Esophagus muscularis mucosa (tissue), 4 donors: ENCODE measurements at places on chromosomes 7 and 10. TPM values are rescaled to one million over a fixed set of nuclear protein-coding genes. Genes with fewer than 3 reads are reported as not detected.

- peak overlapping the region; percentile 82 for H3K27ac ChIP-seq
- H3K4me1 ChIP-seq, result peaks cover 13% of the 10 kb centered on the region
- H3K27me3 ChIP-seq, result no peaks in the 10 kb centered on the region
- H3K4me3 ChIP-seq, result no peak overlapping the region
Observed at GRCh38 chr10:77392236-77392721, 245.3 kb downstream of the KCNMA1 start.

DNA sequence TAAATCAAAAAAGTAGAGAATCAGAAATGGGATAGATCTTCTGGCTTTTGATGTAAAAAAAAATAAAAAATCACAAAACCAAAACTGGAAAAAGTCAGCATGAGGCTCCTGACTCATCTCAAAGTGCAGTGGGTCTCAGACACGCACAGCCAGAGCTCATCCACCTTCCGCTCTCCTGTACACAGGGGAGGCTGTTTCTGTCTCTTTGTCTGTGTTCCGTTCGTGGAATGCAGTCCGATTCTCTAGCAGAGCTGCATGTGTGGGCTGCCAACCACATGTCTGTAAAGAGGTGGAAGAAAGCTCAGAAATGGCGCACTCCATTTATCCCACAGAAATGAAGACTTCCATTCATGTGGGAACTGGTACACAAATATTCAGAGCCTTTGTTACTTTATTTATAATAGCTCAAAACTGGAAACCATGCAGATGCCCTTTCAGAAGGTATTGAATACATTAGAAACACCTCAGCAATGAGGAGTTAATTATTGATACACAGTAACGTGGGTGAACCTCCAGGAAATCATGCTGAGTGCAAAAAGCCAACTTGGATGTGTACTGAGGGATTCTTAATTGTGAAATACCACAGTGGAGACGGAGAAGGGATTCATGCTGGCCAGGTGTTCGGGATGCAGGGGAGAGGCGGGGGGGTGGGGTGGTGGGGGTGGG, 123.3 kb downstream of the TRRAP start:
- H3K4me3 ChIP-seq, result no peak overlapping the region
- peaks cover 47% of the 10 kb centered on the region for H3K36me3 ChIP-seq
- H3K27ac ChIP-seq, result no peak overlapping the region
- no peaks in the 10 kb centered on the region for H3K4me1 ChIP-seq
- no peak for DNase-seq

DNA sequence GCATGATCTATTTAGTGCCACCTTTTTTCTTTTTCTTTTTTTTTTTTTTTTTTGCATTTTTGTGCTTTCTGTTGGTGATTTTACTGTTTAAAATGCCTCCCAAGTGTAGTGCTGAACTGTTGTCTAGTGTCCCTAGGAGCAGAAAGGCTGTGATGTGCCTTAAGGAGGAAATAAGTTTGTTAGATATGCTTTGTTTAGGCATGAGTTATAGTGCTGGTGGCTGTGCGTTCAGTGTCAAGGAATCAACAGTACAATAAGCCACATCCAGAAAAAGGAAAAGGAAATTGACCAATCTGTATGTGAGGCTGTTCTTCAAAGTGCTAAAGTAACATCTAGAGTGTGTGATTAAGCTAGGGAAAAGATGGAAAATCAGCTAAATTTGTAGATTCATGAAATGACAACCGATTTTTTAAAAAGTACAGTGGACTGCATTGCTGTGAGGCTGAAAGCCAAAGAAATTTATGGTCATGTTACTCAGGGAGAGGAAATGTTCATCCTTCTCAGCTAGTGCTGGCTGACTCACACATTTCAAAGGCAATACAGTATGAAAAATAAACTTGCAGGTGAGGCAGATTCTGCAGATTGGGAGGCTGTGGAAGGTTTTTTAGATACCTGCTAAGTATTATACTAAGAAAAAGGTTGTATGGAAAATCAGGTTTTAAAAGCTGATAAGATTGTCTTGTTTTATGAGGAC, 122.7 kb upstream of the ADCY1 start:
- DNase-seq, result no peak
- H3K27ac ChIP-seq, result no peak overlapping the region
- no peaks in the 10 kb centered on the region for H3K4me1 ChIP-seq
- H3K4me3 ChIP-seq, result no peak overlapping the region

- H3K27ac ChIP-seq, result no peak overlapping the region
- no peaks in the 10 kb centered on the region for H3K36me3 ChIP-seq
- no peak for DNase-seq
- H3K4me3 ChIP-seq, result no peak overlapping the region
- H3K27me3 ChIP-seq, result no peaks in the 10 kb centered on the region
Observed at GRCh38 chr10:35470925-35471315, 134.2 kb upstream of the GJD4 start.

DNA sequence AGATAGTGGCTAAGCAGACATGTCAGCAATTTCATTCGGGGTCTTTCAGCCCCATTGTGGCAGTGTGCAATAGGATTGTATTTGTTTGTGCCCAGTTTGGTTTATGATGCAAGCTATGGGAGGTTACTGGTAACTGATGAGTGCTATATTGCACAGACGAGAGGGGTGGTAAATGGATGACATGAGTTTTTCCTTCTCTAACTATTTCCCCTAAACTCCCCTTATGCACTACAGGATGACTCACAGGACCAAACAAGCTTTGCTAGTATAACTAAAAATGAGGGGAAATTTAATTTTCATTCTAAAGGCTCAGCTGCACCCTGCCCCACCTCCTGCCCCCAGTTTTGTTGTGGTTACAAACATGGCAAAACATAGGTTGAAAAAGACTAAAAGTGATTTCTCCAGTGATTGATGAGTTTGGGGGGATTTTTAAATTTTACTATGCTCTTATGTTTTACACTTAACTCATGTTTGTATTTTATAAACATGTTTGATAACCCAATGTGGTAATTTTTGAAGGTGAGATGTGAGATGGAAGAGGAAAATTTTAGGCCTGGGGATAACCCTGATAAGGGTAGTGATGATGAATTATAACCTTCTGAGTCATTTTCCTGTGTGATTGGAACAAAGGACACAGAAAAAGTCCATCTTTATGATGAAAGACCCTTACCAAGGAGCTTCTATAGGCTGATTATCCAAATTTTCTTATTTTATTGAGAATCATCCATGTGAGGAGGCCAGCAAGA, 60.8 kb upstream of the NAMPT start:
- DNase-seq, result no peak
- H3K4me1 ChIP-seq, result no peaks in the 10 kb centered on the region
- H3K27me3 ChIP-seq, result no peaks in the 10 kb centered on the region
- no peak overlapping the region for H3K4me3 ChIP-seq

DNA sequence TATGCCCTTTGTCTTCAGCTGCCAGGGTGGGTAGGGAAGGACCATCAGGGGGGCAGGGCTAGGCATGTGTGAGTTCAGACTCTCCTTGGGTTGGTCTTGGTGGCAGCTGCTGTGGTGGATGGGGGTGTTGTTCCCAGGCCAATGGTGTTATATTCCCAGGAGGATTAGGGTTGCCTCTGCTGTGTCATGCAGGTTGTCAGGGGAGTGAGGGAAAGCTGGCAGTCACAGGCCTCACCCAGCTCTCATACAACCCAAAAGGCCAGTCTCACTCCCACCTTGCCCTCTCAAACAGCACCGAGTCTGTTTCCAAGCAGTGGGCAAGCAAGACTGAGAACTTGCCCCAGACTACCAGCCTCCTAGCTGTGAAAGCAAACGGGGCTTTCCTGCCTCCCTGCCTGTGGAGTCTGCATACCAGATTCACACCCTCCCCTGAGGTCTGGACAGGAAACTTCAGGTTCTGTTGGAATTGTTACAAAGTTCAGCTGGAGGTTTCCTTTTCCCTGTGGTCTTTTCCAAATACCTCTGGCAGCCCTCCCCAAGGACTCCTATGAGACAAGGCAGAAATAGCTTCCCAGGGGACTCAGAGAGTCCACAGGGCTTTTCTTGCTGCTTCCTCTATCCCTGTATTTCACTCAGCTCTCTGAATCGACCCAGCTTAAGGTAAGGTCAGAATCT, 1.4 kb downstream of the HYAL4 start:
- DNase-seq, result no peak
- H3K27me3 ChIP-seq, result no peaks in the 10 kb centered on the region
- H3K36me3 ChIP-seq, result no peaks in the 10 kb centered on the region
- H3K4me1 ChIP-seq, result no peaks in the 10 kb centered on the region

DNA sequence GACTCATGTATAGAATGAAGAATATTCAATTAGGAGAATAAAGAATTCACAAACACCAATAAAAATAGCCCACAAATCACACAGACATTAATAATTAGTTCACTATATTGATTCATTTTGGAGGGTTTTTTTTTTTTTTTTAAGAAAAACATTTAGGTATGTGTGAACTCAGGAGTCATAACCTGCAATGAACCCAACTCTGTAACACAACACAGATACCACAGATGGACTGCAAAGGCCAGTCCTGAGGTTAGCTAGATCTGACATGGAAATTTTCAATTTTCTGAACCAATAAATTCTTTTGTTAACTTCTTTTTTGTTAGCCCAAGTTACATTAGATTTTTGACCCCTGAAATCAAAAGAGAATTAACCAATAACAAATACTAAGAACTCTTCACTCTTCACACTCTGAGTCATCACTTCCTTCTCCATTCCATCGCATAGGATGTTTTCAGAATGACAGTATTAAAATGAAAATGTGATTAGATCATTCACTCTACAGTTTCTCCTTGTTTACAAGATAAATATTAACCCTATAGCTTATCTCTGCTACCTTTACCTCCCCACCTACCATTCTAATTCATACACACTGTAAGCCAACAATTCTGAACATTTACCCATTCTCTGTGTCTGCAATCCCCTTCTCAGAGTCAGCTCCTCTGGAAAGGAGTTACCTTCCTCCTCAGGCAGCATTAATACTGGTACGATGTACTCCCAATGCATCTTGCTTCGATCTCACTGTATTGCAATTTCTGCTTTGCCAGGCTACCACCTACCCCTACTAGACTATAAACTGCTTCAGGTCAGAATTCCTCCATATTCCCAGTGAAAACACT, 141.5 kb downstream of the LRRN3 start:
- DNase-seq, result no peak
- H3K4me1 ChIP-seq, result no peaks in the 10 kb centered on the region
- no peaks in the 10 kb centered on the region for H3K27me3 ChIP-seq
- H3K36me3 ChIP-seq, result no peaks in the 10 kb centered on the region
- no peak overlapping the region for H3K4me3 ChIP-seq
- H3K27ac ChIP-seq, result no peak overlapping the region

DNA sequence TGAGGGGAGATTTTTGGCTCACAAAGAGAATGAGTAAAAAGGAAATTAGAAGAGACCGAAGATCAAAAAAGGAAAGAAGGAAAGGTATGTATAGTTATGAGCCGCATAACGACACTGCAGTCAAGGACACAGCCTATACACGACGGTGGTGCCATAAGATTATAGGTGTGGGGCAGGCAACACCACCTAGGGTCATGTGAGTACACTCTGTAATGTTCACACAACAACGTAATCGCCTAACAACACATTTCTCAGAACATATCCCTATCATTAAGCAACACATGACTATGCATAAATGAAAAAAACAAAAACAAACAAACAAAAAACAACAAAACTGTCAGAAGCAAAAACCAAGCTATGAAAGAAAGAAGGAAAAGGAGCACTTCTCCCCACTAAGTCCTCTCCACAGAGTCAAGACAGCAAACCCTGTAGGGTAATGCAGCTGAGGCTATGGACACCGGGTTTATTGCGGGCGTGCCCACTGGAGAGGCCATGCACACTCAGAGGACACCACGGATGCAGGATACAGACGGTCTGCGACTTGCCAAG, 45.1 kb downstream of the PIP4K2A start:
- DNase-seq, result no peak
- H3K27ac ChIP-seq, result no peak overlapping the region

DNA sequence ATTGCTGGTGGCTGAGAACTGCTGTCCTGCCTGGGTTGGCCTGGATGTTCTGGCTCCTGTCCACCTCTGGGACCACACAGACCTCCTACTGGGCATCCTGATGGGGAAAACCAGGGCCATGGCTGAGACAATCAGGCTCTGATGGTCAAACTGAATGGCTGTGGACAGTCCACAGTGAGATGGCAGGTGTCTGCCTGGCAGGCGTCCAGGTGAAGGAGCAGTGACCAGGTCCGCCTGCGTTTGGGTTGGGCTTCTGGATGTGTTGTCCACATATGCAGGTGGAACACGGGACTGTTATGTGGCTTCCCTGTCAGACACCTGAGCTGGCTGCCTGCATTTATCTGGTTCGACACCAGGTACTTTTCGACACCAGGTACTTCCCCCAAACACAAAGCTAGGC, 241.7 kb downstream of the BUB3 start:
- no peaks in the 10 kb centered on the region for H3K4me1 ChIP-seq
- H3K36me3 ChIP-seq, result no peaks in the 10 kb centered on the region
- no peak overlapping the region for H3K27ac ChIP-seq
- DNase-seq, result no peak
- no peaks in the 10 kb centered on the region for H3K27me3 ChIP-seq

DNA sequence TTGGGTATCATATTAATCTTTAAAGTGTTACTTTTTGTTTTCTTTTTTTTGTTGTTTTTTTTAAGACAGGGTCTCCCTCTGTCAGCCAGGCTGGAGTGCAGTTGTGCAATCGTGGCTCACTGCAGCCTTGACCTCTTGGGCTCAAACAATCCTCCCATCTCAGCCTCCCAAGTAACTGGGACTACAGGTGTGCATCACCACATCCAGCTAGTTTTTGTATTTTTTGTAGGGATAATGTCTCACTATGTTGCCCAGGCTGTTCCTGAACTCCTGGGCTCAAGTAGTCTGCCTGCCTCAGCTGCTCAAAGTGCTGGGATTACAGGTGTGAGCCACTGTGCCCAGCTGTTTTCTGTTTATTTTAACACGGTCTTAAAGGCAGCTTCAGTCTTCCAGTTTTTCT, 23.3 kb downstream of the KMT2E start:
- peaks cover 74% of the 10 kb centered on the region for H3K4me1 ChIP-seq
- DNase-seq, result no peak
- peaks cover 12% of the 10 kb centered on the region for H3K36me3 ChIP-seq
- H3K4me3 ChIP-seq, result no peak overlapping the region
- H3K27me3 ChIP-seq, result no peaks in the 10 kb centered on the region

- H3K27me3 ChIP-seq, result no peaks in the 10 kb centered on the region
- peak overlapping the region; percentile 49 for H3K27ac ChIP-seq
- H3K4me1 ChIP-seq, result peaks cover 43% of the 10 kb centered on the region
- no peak for DNase-seq
- no peaks in the 10 kb centered on the region for H3K36me3 ChIP-seq
Observed at GRCh38 chr7:131068604-131069021, 259.1 kb upstream of the MKLN1 start.

PODXL gene
- 29.2 TPM for total RNA-seq

PDE6C gene
- total RNA-seq, result not detected

FBXL15 gene
- 19.5 TPM for total RNA-seq

SLC29A4 gene
- 4.9 TPM for total RNA-seq

MAP3K8 gene
- 74.2 TPM for total RNA-seq

MRLN gene
- total RNA-seq, result not detected

GIMAP5 gene
- total RNA-seq, result 28.2 TPM

TRIL gene
- total RNA-seq, result 1.3 TPM

FKBP14 gene
- total RNA-seq, result 6.5 TPM
